ENCODE measurements at places on chromosomes 3 and 15.

- DNase-seq = no peak
Observed at GRCh38 chr15:71570736-71571135, 239.6 kb upstream of the NR2E3 start.

GRCh38 chr3:190716961-190717360 lies 145.5 kb downstream of the GMNC start:
- DNase-seq = no peak

DNA sequence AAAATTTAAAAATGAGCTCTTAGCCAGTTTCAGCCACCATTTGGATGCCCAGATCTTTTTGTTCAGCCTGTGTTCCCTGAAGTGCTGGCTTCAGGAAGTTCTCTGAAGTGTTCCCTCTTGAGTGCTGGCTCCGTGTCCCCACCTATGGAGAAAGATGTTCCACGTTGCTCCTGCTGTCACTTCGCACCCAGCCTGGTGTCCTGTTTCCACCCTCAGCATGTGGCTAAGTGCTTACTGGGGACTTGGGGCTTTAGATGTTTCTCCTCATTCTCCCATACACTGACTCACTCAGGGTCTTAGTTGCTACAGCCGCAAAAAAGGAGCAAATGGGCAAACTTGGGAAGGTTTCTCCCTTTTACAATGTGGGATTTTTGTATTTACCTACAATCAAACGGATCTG lies 16.6 kb downstream of the CHCHD6 start:
- no peak for DNase-seq

DNA sequence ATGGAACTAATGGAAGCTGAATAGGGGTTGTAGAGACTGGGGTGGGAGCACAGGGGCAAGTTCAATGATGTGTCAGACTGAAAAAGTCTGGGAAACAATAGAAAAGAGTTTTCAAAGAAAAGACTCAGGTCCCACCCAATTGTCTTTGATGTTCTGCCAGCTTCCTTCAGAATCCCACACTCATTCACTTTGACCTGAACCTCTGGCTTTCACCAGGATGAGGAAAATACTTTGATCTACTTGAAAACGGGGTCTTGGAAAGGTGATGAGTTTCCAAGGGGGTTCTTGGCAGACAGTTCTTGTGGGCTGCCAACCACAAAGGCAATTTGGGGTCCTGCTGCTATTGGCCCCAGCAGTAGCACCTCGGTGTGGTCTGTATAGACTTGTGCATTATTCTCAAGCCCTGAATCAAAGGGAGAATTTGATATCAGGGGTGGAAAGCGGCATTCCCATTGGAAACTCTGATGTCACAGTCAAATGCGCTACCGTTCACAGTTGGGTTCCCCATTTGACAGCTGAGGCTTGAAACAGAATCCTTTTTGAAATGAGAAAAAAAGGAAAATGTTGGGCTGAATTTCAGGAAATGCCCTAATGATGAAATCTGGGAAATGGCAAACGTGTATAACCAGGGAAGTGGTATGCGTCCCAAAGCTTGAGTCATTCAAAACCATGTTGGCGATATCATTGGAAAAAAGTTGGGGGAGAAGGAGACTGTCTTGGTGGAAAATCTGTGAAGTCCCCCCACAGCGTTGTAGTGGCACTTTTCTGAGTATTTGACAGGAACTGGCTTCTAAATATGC lies 229.2 kb upstream of the LRTM1 start:
- no peak for DNase-seq

- no peak for DNase-seq
Observed at GRCh38 chr15:100730129-100730528, 127.7 kb downstream of the ASB7 start.

DNA sequence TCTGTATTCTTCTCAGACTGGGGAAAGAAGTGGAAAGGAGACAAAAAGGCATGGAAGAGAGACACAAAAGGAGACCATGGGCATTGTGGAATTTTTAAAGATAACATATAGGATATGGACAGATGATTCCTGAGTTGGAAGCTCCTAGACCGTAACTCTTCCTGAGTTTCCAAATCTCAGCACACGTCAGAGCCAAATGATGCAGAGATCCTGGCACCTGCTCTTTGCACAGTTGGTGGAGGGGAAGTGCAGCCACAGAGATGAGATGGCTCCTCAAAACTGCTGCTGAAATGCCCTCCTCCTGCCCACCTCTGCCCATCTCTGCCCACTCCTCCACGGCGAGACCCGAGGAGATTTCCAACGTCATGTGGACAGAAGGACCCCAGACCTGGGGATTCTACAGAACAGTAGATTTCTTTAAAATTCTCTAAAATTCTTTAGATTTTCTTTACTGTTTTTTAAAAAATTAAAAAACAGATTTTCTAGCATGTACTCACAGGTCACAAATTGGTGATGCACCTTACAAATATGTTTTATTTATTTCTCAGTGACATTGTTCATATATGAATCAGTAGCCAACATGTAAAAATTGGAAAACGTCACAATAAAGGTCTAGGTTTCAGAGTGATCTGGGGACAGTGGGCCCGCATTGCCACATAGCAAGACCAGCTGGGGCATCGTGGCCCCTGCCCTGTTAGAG lies 8.1 kb downstream of the CPN2 start:
- no peak for DNase-seq

DNA sequence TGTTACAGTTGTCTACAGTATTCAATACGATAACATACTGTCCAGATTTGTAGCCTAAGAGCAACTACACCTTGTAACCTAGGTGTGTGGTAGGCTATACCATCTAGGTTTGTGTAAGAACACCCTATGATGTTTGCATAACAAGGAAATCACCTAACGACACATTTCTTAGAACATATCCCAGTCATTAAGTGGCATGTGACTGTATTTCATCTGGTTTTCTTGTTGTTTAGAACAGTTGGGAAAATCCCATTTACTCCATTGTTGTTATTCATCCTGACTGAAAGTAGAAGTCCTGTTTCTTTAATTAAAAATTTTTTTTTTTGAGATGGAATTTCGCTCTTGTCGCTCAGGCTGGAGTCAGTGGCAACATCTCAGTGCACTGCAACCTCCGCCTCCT lies 31.3 kb downstream of the LRRC28 start:
- no peak for DNase-seq

DNA sequence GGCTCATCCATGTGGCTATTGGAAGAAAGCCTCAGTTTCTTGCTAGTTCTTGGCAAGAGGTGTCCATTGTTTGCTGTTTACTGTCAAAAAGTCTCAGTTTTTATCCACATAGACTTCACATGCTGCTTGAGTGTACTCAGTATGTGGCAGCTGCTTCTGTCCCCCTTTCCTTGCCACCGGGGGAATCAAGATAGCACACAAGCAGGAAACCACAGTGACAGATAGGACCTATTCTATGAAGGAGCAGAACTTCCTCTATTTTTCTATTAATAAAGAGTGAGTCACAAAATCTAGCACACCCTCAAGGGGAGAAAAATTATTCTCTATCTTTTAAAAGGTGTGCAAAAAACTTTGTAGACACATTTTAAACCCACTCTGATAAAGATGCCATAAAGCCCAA lies 121.4 kb upstream of the GMNC start:
- no peak for DNase-seq

GRCh38 chr3:129378949-129379348 lies 49.5 kb downstream of the EFCAB12 start:
- DNase-seq = no peak

DNA sequence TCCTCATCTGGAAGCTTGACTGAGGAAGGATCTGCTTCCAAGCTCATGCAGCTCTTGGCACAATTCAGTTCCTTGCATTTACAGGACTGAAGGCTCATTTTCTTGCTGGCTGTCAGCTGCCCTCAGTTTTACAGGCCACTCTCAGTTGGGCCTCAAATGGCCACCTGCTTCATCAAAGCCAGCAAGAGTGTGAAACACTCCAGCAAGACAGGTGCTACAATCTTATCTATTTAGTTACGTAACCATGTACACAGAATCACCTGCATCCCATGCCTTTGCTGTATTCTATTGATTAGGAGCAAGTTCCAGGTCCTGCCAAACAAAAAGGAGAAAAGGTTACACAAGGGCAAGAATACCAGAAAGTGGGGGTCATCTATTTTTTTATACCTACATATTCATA lies 40.8 kb downstream of the RHCG start:
- DNase-seq = no peak

DNA sequence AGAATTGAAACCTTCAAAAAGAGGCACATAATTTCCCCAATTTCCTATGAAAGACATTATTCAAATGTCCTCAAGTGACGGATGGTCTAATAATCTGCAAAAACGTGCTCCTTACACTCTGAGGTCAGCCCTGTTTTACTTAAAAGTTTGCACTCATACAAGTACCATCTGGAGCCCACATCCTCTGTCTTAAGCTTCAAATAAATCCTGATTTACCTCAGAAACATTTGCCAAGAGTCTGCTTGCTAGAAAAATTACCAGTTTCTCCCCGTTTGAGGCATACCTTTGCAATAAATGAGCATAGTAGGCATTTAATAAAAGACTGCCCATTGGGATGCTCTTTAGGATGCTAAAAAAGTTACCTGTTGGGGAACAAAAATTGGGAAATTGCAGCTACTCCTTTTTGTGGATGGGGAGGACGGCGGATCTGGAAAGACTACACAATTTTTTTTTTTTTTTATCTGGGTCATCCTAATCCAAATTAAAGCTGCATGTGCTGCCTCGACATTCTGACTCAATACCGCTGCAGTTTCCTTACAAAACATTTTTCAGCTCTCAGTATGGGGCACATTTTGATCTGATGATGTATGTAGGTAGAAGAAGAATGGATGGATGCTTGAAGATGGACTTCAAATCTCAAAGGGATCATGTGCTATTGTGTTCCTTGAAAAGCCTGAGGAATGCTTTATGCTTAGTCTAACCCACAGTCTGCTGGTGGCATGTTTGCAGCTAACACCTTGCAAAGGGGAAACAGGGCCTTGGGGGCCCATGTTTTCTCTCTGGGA lies 233.7 kb upstream of the ADAMTS9 start:
- DNase-seq = no peak

GRCh38 chr15:97791824-97792792 lies 168.4 kb upstream of the ARRDC4 start:
- DNase-seq = no peak

- DNase-seq = no peak
Observed at GRCh38 chr15:40873694-40874561, at the start of gene RHOV. TSS of gene RHOV (minus strand) at chr15:40874234. CDS start at chr15:40874139, 95 bp downstream.

DNA sequence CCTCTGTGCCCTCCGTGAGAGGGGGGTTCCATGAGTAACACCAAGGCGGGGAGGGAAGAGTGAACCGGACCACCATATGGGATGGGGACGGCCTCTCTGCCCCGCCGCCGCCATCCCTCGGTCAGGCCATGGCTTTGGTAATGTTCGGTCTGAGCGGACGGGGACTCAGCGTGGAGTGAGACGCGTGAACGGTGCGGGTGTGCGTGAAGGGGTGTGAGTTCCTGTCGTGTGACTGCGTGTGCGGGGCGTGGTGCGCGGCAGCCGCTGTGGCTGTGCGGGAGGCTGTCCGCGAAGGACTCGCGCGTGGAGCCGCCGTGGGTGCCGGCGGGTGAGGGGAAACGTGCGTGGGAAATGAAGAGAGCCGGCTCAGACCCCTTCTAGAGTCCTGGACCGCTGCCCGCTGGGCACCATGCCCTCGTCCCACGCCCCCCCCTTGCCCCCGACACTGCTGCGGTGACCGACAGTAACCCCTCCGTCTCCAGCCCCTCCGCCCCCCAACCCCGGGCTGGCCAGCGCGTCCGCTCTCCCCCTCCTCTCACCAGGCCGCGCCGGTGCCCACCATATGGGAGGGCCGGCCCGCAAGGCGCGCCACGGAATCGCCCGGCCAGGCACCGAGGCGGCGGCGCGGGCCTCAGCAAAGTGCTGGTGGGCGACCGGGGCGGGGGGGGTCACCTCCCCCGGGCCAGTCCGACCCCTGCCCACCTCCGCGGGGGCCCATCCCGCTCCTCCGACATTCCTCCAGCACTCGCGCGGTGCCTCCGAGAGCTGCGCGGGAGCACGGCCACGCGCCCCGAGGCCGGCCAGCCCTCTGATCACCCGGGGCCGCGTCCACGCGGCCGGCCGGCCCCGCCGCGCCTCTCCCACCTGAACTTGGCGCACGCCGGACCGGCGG lies 589 bp downstream of the KLF15 start:
- DNase-seq = no peak

GRCh38 chr15:60529332-60529731 lies 50.4 kb upstream of the ICE2 start:
- DNase-seq = no peak

DNA sequence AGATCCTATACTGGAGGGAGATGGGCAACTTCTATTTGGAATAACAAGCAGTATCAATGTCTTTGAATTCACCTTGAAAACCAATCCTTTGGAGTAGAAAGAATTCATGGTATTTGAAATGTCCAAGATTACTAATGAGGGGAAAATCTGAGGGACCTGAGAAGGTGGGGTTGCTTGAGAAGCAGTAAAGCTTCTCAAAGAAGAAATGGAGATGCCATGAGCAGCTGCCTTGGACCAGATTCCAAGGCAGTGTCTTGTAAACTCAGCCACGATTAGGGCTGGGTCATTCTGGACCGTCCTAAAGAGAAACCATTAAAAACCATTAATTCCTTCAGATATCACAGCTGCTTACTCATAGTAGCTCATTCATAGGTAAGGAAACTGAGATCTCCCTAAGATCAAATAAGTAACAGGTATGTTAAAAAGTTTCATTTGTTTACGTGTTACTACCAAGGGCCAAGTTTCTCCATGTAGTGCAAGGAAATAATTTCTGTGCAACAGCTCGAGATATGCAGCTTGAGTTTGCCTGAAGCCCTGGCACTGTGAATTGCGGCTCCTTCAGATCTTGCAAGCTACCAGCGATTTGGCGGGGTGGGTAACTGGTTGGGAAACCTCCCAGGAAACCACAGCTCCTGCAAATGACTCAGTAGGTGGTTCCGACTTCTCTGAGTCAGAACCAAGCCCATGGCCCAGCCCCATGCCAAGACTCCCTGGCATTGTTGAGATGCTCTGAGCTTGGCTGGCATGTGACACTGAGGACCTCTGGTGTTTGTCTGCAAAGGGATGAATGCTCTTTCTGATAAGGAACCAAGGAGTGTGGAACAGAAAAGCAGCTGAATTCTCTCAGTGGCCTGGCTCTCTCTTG lies 296.8 kb downstream of the RORA start:
- no peak for DNase-seq

GRCh38 chr15:80246425-80246894 lies 5.6 kb downstream of the CTXND1 start:
- no peak for DNase-seq

DNA sequence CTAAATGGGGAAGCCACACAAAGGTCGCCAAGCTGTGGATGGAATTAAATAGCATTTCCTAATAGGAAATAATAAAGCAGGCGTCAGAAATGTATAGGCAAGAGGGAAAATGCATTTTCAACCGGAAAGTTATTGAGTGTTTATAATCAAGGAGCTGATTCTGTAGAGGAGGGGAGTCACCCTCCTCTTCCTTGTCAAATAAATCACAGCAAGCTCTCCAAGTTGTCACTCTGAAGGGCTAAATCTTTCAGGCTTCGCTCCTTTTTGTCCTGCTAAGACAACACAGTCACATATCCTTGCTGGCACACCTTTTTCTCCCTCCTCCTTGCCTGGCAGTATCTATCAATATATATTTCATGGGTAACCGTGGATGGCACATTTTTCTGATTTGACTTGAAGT lies 338.4 kb downstream of the SATB1 start:
- DNase-seq = no peak

GRCh38 chr15:91553196-91553854 lies 300.2 kb upstream of the SLCO3A1 start:
- DNase-seq = no peak
